Uterus (tissue), 4 donors: ENCODE measurements at places on chromosomes 13 and 19. TPM values are rescaled to one million over a fixed set of nuclear protein-coding genes. Genes with fewer than 3 reads are reported as not detected.

GRCh38 chr19:41853768-41854167 lies 6.3 kb upstream of the RPS19 start:
- no peaks in the 10 kb centered on the region for H3K4me1 ChIP-seq
- no peak for DNase-seq
- H3K27me3 ChIP-seq: no peaks in the 10 kb centered on the region
- no peaks in the 10 kb centered on the region for H3K36me3 ChIP-seq
- H3K4me3 ChIP-seq: no peak overlapping the region
- no peak overlapping the region for H3K27ac ChIP-seq

The MYCBP2 gene
- 116 TPM for total RNA-seq

- H3K27ac ChIP-seq: peak overlapping the region; percentile 68
- H3K4me1 ChIP-seq: peaks cover 10% of the 10 kb centered on the region
- no peaks in the 10 kb centered on the region for H3K27me3 ChIP-seq
- no peaks in the 10 kb centered on the region for H3K36me3 ChIP-seq
Measured at GRCh38 chr19:295687-296370, 4.6 kb upstream of the PLPP2 start.

DNA sequence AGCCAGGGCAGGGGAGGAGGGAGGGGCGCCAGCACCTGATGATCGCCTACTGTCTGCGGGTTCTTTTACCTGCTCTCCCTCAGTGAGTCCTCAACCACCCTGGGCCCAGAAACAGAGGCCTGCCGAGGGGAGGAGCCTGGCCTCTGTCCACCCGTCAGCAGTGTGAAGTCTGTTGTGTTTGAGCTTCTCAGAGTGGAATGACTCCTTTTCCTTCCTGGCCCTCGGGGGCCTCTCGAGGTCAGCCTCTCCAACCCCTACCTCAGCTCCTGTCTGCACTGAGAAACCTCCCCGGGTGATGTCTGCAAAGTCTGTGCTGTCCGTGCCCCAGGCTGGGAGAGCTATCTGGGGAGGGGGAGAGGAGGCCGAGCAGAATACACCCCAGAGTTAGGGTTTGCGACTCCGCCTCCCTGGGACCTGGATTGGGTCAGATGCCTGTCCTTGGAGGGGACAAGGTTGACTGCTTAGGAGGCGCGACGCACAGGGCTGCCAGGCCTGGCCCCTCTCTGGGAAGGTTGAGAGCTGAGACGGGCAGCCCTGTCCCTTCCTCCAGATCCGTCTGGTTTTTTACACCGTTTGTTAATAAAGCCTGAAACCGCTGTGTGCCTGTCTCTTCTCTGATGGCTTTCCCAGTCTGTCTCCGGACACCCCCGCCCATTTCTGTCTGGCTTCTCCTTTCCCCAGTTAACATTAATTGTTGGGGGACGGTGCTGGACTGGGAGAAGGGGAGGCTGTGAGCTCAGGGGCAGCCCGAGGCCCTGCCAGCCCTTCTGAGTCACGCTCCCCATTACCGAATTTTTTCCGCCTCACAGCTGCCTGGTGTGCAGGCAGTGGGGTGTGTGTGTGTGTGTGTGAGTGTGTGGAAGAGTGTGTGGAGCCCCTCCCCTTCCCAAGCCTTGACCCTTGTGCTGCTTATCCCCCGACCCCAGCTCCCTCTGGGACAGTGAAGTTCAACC lies 989 bp upstream of the SSC5D start:
- H3K27ac ChIP-seq: peak overlapping the region; percentile 96
- peak; percentile 93 for DNase-seq
- no peaks in the 10 kb centered on the region for H3K27me3 ChIP-seq
- H3K4me1 ChIP-seq: peaks cover 13% of the 10 kb centered on the region
- H3K4me3 ChIP-seq: no peak overlapping the region

DNA sequence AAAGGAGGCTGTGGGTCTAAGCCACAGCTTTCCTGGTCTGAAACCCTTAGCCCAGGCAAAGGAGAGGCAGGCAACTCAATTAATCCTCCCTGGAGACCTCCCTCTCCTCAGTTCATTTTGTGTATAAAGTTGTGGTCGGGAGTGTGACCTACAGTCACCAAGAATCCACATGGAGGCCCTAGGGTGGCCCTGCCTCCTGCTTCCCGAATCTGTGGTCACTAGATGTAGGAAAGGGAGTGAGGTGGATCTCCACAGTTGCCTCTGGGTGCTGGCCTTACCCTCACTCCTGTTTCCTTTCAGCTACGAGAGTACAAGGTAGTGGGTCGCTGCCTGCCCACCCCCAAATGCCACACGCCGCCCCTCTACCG lies 1.3 kb downstream of the RPL18A start:
- H3K4me3 ChIP-seq: peak overlapping the region; percentile 78
- peaks cover 4% of the 10 kb centered on the region for H3K4me1 ChIP-seq
- H3K27ac ChIP-seq: peak overlapping the region; percentile 87
- no peaks in the 10 kb centered on the region for H3K36me3 ChIP-seq

The HSD17B14 gene
- total RNA-seq: 5.6 TPM

DNA sequence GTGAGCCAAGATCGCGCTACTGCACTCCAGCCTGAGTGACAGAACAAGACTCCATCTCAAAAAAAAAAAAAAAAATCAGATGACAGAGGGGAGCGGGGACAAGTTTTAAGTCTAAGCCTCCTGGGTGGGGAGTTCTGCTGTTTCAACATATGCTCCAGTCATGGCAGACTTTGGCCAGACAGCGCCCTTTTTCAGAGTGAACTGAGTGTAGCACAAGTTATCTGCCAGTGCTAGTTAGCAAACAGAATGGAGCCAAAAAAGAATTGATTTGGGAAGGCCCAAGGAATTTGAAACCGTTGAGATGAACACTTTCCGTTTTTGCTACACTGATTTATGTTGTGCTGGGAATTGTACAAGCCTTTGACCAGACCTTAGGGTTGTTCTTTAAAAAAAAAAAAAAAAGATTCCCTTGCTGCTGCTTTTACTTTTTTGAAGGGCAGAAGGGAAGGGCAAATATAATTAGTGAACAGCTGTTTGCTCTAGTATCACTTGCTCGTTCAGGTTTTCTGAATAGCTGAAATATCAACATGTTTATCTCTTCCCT lies 5.7 kb downstream of the ACTN4 start:
- peak overlapping the region; percentile 98 for H3K27ac ChIP-seq
- H3K4me3 ChIP-seq: no peak overlapping the region
- H3K27me3 ChIP-seq: no peaks in the 10 kb centered on the region
- no peaks in the 10 kb centered on the region for H3K36me3 ChIP-seq

The KLK14 gene
- total RNA-seq: 0.76 TPM

DNA sequence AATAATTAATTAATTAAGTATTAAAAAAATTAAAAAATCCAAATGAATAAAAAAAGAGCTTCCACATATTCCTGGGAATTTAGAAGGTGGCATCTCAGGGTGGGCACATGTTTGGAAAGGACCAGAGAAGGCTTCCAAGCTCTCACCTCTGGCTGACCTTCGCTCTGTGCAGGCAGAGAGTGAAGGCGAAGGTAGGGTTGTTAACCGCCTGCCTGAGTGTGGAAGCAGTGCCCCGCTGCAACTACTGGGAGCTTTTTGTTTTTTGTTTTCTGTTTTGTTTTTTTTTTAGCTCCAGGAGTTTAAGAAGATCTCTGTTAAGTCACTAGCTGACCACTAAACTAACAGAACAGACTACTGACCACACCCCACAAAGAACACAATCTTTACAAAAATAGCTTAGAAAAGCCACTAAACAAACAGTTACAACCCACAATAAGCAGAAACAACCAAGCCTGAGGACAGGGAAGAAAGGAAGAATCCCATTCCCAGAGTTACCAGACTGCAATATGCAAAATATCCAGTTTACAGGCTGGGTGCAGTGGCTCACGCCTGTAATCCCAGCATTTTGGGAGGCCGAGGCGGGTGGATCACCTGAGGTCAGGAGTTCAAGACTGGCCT lies 11.4 kb downstream of the ZNF541 start:
- no peaks in the 10 kb centered on the region for H3K36me3 ChIP-seq
- H3K27me3 ChIP-seq: no peaks in the 10 kb centered on the region
- H3K4me1 ChIP-seq: no peaks in the 10 kb centered on the region
- no peak overlapping the region for H3K4me3 ChIP-seq
- no peak for DNase-seq

- H3K4me1 ChIP-seq: no peaks in the 10 kb centered on the region
- H3K4me3 ChIP-seq: no peak overlapping the region
- DNase-seq: peak; percentile 26
- no peaks in the 10 kb centered on the region for H3K36me3 ChIP-seq
Measured at GRCh38 chr19:46115396-46116106, 8.9 kb downstream of the IGFL3 start.

The TRPC4 gene
- total RNA-seq: 13.3 TPM

The IZUMO2 gene
- not detected for total RNA-seq

The GPR12 gene
- not detected for total RNA-seq
